NCI-H1436 (cell line): ENCODE measurements at places on chromosomes 3 and 15.

DNA sequence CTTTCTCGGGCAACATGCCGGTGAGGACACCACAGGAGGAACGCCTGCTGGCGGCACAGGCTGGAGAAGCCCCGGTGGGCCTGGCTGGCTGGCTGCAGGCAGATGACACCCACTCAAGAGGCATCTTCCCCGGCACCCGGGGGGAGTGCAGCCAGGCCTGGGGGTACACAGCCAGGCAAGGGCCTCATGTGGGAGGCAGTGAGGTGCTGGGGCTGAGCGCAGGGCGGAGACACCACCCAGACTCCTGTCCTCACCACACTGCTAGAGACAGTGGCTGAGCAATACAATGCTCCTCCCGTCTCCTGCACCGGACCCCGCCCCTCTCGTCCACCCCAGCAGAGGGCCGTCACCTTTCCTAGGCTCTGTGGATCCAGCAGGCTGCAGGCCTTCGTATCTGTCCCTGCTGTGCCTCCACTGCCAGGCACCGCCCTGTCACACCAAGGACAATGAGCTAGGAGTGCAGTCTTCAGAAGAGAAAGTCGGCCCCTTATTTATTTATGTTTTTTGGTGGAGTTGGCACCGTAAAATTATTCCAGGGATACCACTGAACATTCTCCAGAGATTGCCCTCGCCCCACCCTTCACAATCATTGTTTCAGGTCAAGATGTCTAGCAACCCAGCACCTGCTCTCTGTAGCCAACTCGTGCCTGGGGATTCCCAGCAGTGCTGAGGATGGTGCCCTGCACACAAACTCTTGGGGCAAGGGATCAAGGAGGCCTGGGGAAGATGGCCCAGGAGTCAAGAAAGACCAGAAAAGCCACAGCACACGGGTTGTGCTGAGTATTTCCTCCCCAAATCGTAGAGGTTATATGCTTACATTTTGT lies 129.1 kb downstream of the ATP10A start:
- DNase-seq: no peak

- DNase-seq: no peak
Measured at GRCh38 chr3:32817558-32818228, at the start of gene TRIM71. Gene TRIM71 (plus strand): TSS chr3:32817997. CDS start chr3:32818081, 84 bp downstream.

GRCh38 chr15:93413745-93414144 lies 324.7 kb upstream of the RGMA start:
- DNase-seq: no peak

- DNase-seq: no peak
Measured at GRCh38 chr3:148233403-148233802, 464.3 kb upstream of the AGTR1 start.

- no peak for DNase-seq
Measured at GRCh38 chr15:22904736-22905135, 66.3 kb downstream of the NIPA2 start.

DNA sequence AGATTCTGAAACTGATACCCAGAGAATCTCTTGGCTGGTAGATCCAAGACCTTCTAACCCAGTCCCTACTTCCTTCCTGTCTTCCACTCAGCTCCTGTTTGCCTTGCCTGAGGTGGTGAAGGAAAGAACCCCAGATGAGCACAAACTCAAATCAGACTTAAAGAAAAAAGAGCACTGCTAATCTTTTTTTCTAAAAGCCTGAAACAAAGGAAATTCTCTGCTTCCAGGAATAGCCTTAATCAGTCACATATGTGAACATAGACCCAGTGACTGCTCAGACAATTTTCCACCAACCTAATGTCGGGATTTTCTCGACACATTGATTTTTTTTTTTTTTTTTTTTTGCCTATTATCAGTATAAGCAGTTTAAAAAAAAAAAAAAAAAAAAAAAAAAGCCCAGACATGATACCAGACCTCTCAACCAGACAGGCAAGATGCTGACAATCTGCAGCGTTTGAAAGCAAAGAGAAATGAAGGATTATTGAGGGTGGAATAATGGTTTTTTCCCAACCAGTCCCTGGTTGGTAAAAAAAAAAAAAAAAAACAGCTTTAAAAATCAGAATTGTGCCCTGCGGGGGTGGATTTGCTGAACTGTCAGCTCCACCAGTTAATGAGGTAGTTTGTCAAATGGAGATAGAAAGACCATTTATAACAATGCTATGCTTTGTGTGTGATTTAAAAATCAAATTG lies 256.8 kb upstream of the RARB start:
- DNase-seq: no peak

GRCh38 chr3:25747033-25747432 lies 36.2 kb downstream of the NGLY1 start:
- no peak for DNase-seq

DNA sequence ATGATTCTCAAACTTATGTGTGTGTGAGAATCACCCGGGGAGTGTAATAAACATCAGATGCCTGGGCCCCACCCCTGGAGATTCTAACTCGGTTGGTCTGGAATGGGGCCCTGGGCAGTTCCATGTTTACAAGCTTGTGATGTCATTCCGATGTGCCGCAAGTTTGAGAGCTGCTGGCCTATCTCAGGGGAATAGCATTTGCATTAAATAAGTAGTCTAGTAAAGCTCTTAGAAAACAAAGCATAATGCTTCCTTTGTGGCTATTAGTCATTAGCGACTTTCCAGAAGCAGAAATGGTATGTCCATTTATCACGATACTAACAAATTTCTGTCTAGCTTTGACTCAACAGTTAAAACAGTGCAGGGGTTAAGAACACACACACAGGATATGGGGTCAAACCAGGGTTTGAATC lies 20.9 kb downstream of the PGBD4 start:
- DNase-seq: no peak

DNA sequence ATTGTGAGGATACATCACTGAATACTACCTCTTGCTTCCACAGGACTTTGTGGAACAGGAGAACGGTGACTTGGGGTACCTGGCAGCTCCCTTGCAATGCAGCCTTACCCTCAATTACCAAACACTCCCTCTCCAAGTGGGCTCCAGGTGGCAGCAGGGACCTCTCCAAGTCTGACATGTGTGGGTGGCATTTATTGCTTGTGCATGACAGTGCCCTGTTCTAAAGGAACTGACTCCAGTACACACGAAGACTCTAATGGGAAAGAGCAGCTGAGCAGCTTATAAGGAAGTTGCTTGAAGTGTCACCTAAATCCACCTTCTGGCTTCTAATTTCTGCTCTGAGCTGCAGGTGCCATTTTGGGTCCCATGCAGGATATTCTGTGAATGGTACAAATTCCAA lies 174.1 kb upstream of the SLCO3A1 start:
- DNase-seq: no peak

DNA sequence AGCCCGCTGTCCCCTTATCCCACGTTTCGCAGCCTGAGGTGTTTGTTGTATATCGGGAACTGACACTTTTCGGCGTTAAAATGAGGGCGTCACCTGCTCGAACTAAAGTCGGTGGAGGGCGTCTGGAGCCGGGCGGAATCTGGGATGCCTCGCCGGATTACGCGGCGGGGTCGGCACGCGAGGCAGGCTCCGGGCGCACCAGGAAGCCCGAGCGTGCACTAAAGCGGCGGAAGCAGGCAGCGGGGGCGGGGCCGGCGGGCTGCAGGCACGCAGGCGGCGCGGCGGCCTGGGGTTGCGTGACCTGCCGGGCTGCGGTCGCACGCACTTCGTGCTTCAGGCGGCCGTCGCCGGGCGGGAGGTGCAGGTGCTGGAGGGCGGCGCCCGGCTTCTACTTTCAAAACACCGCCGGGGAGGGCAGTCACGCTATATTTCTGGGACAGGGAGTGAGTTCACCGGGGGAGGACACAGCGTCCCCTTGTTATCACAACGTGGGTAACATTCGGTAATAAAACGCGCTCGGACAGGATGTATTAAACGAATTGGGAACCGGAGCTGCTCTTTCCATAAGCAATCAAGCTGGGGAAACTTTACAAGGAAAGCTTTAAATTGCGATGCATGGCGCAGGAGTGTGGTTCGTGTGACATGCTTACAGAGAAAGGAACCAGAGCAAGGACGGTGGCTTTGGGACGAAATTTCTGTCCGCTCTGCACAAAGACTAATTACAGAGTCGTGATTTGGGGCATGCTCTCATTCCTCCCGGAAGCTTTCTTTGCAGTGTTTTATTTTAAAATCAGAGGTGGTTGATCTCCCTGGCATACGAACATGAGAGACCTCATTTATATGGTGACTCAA lies 9.1 kb upstream of the LEKR1 start:
- peak; percentile 51 for DNase-seq

DNA sequence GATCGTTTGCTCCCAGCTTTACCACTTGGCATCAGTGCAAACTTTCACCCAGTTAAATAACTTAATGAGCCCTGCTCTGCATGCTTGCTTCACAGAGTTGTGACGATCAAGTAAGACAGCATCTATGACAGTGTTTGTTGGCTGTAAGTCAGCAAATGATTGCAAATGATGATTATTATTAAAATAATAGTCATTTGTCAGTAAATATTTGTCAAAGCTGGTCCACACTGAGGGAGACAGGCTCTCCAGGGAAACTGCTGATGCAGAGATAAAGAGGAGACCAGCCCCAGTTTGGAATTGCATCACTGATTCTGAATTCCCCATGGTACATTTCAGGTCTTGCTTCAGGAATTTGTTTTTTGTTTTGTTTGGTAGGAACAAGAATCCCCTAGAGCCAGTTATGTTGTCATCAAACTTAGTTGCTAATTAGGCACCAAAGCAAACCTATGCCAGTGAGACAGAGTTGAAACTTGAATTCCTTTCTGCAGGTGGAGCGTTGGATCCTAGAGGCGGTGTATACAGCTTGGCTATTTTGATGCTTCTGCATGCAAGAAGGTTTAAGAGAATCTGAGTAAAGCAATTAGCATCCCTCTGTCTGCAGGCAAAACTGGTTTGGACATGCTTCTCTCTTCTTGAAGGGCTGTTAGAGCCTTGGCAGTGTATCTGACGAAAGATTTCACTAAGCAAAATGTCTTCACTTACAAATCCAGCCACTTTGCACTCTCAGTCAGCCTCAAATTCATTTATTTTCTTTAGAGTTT lies 338.6 kb upstream of the TPRG1 start:
- DNase-seq: no peak

GRCh38 chr3:71813704-71814103 lies 28.8 kb upstream of the PROK2 start:
- no peak for DNase-seq

DNA sequence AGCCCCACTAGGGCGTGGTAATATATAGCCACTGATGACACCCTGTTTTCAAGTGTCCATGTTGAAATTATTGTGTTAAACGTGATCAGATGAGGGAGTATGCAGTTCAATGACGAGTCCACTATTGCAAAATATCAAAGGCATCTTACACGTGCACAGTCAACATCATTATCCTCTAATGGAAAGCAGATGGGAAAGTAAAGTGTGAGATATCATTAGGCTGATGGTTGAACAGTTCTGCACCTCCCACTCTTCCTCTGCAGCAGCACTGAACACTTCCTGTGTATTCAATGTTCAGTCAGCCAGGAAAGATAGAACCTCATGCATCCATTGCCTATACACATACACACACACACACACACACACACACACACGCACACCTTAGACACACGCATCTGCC lies 431.8 kb upstream of the CCDC54 start:
- DNase-seq: peak; percentile 5

DNA sequence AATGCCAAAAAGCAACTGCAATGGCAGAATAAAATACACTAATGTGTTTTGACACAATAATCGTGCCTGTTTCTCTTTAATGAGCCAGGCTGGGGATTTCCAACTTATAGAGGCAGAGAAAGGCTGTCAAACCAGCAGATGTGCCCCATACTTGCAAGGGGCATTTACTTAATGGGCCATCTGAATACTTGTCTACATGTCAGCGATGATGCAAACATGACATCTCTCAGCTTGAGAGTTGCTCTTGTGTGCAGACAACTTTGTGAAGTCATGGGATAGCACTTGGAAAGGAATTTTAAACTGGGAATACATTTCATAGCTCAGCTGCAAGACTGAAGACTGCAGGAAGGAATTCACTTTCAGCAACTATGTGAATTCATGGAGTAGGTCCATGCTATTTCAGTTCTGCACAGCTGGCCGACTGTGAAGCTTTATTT lies 127.4 kb upstream of the ADAMTS9 start:
- DNase-seq: no peak

GRCh38 chr3:144763878-144764454 lies 792.3 kb downstream of the DIPK2A start:
- DNase-seq: no peak

- peak; percentile 61 for DNase-seq
Measured at GRCh38 chr3:193788189-193788991, 195.4 kb downstream of the OPA1 start.

GRCh38 chr3:29693863-29694262 lies 413.0 kb downstream of the RBMS3 start:
- DNase-seq: no peak
